Colonic mucosa (tissue), 4 donors: ENCODE measurements at places on chromosomes 4 and X. TPM values are rescaled to one million over a fixed set of nuclear protein-coding genes. Genes with fewer than 3 reads are reported as not detected.

The PABPC1L2A gene
- total RNA-seq: not detected

The ZMAT1 gene
- total RNA-seq: 1.2 TPM

The HTR2C gene
- total RNA-seq: not detected

GRCh38 chr4:101198682-101199339 is 148.5 kb downstream of the PPP3CA start:
- no peak for DNase-seq

DNA sequence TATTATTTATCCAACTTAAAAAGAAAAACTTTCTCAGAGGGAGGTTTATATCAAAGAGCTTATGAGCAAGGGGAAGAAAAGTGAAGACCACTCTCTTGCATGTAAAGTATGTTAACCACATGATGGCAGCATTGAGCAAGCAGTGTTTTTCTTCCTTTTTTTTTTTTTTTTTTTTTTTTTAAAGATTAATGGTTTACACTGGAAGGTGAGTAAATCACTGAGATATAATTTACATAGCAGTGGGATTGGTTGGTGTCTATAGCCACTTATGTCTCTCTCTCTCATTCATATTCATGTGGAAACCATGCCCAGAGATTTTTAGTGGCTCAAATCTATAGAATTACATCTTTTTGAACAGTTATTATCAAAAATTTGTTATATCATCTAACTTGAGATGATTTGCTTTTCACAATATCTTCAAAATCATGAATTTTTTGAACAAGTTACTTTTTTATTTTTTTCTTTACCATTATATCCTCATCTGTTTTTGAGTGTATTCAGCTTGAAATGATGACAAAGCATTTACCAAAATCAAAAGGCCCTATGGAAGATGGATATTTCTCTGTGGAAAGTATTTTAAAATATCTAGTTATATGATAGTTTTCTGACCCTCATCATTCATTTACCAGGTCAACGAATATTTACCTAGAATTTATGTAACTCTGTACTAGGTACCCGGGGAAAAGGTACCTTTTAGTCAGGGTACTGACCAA is 31.6 kb downstream of the MTHFD2L start:
- DNase-seq: no peak

GRCh38 chr4:1356181-1356998 is 9.4 kb downstream of the UVSSA start:
- DNase-seq: peak; percentile 47

DNA sequence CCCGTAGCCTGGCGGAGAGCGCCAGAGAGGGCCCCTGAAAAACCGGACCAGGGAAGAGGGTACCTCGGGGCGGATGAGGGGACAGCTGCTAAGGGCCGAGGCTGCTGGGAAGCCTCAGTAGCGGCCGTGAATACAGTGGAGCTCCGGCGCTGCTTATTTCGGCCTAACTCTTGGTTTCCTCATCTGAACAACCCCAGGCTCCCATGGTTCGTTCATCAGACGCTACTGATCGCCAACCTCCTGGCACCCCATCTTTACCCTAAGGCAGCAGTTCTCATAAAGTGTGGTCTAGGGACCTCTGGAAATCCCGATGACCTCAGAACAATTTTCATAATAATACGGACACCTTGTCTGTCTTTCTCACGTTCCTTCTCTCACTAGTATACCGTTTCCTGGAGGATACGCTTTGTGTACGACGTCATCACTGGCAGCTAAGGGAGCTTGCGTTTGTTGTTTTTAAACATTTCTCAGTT is 645 bp upstream of the RAB28 start:
- no peak for DNase-seq

GRCh38 chr4:108314900-108315589 is 146.3 kb upstream of the LEF1 start:
- no peak for DNase-seq

DNA sequence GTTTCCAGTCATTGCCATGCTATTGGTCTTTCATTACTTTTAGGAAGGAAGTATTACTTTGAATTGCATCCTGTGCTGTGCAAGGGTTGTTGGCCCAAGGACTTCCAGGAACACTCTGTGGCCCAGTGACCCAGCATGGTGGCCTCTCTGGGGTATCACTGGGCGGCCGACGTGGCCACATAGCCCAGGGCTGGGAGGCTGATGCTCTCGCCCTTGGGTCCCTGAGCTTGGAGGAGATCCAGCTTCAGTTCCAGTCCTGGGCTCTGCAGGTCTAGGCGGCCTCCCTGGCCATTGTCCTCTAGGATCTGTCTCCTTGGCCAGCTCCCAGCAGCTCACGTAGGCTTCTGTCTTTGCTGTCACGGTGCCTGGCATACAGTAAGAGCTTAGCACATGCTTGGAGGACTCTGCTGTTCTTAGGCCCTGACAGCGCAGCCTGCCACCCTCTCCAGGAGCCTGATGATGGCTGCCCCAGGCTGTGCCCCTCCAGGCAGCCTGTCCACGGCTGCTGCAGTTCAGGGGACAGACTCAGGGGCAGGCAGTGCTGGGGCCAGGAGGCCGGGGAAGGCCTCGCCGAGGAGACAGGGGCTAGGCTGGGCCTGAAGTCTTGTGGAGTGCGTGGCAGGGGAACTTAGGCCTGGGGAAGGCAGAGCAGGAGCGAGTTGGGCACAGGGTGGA is 42.2 kb downstream of the SORCS2 start:
- no peak for DNase-seq

GRCh38 chrX:107691024-107691448 is 62.7 kb downstream of the PRPS1 start:
- DNase-seq: no peak
